Urinary bladder (tissue), 4 donors: ENCODE measurements at places on chromosomes 1 and 21. TPM values are rescaled to one million over a fixed set of nuclear protein-coding genes. Genes with fewer than 3 reads are reported as not detected.
A peak's percentile ranks its signal among the peaks of the same experiment; 100 is the strongest.

DNA sequence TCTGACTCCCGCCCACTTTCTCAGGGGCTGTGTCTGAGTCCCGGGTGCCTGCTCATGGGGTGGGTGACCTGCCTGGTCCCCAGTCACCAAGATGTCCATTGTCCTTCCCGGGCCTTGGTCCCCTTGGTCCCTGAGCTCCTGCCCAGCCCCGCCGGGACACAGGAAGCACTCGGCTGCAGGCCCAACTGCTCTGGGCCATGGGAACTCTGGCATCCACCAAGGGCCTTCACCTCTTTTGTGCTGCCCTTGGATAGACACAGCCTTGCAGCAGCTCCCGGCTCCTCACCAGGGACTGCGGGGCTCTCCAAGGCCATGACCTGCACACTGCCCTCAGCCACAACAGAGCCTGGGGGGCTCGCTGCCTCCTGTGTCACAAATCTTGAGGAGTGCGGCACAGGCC lies 22.1 kb upstream of the MX1 start:
- no peak for DNase-seq

DNA sequence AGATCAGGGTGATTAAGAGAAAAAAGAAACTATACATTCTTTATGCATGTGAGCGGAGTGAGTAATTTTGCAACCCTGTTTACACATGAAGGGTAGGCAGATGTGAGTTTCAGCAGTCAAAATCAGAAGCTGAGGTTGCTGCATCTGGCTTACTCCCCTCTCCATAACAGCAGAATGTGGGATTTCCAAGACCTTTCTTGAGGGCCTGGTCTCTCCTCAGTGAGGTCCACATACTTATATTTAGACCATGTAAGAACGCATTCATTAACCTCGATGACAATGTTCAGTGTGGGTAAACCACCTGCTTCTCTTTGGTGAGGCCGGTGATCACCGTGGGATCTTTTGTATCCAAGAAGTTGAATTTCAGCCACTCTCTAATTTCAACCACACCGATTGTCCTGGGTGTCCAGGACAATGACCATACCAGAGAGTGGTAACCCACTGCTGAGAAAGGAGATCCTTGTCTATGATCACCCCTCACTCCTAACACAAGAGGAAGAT lies 18.7 kb upstream of the RAP1A start:
- no peak for DNase-seq

GRCh38 chr1:207316141-207316540 lies 5.3 kb upstream of the CD55 start:
- DNase-seq, result no peak

GRCh38 chr1:58813801-58814200 lies 30.0 kb upstream of the JUN start:
- no peak for DNase-seq

Gene PCP4
- 14.2 TPM for total RNA-seq

DNA sequence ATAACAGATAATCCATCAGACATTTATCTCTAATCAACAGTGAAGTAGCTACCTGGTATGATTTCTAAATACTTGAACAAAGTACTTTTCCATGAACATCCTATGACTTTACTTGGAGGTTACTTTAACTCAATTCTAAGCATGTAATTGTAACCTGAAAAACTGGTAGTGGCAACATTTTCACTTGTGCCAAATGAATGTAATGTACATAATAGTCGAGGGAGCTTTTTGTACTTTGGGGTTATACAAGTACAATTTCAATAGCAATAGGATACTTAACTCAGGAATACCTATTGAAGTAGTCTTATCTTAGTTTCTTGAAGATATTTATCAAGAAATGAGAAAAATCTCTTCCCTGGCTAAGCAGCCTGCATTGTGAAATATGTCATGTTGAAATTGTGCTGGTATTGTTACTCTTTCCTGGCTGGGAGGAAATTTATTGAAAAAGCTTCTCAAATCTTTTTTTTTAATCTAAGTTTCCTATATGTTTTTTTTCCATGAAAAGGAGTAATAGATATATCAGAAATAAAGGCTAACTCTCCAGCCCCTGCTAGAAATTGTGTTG lies 33.7 kb upstream of the CACYBP start:
- DNase-seq, result peak; percentile 68

DNA sequence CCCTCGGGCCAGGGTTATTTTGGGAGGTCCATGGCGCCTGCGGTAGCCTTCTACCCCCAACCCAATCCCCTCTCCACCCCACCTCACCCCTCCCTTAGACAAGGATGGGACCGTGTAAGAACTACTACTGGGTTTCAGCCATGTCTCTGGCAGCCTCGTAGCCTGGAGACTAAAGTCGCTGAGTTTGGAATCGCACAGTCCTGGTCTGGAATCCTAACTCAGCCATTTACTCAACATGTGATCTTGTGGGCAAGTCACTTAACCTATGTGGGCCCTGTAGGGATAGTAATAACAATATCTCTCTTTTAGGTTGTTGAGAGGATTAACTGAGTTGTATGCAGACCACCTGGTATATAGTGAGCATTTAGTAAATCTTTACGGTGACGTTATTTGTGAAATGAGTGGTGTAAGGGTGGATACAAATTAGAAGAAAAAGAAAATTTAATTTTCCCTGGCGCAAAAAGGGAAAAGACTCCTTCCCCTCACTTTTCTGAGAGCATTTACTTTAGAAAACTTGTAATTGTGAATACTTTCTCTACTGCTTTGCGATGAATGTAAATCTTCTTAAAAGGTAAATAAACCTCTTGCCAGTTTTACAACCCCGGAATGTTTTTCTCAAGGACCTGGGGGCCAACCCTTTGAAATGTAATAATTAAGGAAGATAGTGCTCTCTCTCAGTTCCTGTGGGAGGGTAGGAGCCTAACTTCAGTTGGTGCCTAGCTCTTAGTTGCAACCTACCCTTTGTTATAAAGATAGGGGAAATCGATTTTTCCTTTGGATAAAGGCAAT lies 615 bp upstream of the MRPS15 start:
- DNase-seq, result no peak

DNA sequence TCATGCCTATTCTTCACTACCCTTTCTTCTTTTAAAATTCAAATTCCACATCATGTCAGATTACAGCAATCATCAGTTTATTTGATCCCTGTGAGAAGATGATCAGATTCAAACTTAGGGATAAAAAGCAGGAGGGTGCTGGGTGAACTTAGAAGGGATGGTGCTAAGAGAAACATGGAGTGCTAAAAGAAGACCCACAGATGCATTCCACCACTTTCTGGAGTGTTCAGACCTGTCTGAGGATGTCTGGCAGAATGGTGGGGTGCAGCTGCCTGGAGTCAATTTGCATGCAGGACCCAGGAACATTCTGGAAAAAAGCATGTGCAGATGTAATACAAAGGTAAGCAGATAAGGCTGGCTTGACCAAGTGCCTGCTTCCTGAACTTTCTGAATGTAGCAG lies 372.9 kb upstream of the RUNX1 start:
- DNase-seq, result no peak

Gene GLMP
- total RNA-seq, result 25.9 TPM

- no peak for DNase-seq
These were observed 816 bp downstream of the HYI start for GRCh38 chr1:43452789-43453441.

Gene GPR3
- total RNA-seq, result 0.16 TPM

Gene TEDDM1
- not detected for total RNA-seq

DNA sequence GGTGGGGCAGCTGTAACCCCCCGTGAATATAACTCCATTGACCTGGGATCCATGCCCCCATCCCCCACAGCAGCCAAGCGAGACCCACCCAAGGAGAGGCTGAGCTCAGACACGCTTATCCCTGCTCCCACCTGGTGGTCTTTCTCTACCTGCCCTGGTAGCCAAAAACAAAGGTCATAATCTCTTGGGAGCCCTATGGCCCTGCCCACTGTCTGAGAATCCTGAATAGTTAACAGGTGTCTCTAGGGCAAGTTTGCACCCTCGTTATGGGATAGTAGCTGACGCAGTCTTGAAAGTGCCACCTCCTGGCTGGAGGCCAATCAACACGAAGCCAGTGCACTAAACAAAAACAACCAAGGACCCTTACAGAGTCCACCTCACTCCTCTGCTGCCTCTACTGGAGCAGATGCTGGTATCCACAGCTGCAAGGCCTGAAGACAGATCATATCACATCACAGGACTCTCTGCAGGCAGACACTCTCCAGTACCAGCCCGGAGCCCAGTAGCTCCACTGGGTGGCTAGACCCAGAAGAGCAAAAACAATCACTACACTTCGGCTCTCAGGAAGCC lies 134.3 kb upstream of the C1orf174 start:
- no peak for DNase-seq

GRCh38 chr1:112618721-112619517 lies at the start of gene ST7L:
Gene ST7L (minus strand): TSS chr1:112619141. CDS start chr1:112619113, 28 bp downstream.
- DNase-seq, result peak; percentile 52

DNA sequence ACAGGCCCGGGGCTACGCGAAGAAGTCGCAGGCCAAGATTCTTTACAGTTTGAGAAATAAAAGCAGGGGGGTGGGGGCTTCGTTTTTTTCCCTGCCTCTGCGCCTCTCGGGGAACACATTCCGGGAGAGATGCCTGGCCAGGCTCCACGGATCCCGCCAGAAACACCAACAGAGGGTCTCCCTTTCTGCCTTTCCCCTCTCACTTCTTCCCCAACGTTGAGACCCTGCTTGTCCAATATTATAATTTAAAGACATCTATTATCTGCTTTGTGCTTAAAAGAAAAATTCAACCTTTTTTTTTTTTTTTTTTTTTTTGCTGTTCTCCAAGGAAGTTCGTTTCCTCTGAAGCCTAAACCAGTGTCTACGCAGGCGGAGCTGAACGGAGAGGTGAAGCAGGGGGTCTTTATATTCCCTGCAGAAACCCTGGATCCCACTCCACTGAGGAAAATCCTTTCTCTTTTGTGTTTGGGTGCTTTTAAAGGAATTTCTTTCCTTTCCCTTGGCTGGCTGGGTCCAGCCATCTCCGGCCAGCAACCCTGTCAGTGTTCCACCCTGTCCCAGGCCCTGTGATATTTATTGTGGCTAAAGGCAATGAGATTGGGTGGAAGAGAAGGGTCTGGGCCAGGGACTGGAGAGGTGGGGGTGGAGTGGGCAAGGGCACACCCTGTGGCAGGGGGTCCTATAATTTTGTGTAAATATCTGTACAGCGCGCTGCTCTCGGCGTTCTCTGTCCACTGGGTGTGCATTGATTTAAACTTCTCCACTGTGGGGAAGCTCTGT lies 2.2 kb downstream of the FOXD2 start:
- no peak for DNase-seq

Gene KCNE1
- total RNA-seq, result 0.11 TPM

- DNase-seq, result no peak
These were observed 78.3 kb downstream of the GLIS1 start for GRCh38 chr1:53660666-53661065.

GRCh38 chr1:225974454-225974853 lies 24.7 kb downstream of the SDE2 start:
- no peak for DNase-seq

Gene UBE4B
- 37.1 TPM for total RNA-seq

DNA sequence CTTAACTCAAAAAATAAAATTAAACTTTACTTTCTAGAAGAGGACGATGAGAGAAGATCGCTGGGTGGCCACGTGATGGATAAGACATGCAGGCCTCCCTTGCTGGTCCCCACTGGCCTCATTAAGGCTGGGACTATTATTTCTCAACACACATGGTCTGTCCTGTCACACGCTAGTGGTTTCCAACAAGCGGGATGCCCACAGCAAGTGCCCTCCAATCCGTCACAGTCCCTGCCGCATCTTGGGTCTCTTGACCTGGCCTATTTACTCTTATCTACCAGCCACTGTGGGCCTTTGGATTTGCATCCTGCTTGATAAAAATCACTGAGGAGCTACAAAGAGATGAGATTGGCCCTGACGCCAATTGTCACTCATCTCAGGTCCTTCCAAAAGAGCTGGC lies 30.0 kb downstream of the CAPZB start:
- no peak for DNase-seq

Gene CFH
- 299 TPM for total RNA-seq

Gene SMCP
- total RNA-seq, result not detected

DNA sequence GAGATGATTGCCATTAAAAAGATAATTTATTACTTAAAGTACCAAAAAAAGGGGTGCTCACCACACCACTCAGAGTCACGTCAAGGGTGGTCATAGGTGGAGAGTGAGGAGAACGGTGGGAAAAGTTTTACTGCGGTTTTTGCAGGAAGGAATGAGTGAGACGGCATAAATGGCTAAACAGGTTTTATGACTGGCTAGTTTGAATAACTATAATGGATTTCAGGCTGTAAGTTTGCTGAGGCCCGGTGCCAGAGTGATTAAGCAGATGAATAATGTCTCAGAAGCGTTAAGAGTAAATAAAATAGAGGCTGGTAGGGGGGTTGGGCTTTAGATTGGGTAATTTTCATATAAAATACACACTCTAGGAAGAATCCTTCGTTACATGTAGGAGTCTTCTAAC lies 1337.8 kb downstream of the AMY1C start:
- DNase-seq, result no peak

Gene GJB3
- 2.2 TPM for total RNA-seq

- no peak for DNase-seq
These were observed 200.7 kb downstream of the FGGY start for GRCh38 chr1:59497616-59498015.

DNA sequence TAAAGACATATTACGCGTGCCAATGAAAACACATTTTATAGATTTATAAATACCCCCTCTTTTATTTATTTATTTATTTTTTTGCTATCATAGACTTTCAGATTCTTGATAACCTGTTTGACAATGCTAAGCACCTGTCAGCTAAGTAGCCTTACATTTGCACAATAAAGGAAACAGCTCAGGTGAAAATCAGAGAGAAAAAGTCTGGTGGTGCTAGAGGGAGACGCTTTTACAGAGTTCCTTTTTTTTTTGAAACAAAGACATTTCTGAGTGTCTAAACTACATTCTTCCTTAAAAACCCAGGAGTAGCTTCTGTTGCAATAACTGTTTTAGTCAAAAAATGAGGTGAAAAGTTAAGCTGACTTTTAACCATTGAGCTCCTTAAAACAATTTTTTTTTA lies 1611.6 kb downstream of the NCAM2 start:
- no peak for DNase-seq

Gene OR6Y1
- total RNA-seq, result not detected

DNA sequence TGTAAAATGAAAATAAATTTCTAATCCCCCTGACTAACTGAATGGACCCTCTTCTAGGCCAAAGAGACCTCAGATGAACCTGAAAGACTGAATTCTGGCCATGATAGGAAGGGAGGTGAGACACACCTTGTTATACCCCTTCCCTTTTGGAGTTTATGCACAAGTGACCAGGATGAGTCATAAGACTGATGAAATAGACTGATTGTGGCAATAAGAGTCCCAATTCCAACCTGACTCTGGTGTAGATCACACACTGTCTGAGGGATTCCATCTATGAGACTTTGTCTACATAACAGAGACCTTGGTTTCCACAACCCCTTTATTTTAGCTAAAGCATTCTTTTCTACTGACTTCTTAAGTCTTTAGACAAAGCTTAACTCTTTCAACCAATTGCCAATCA lies 13.5 kb upstream of the OR2G2 start:
- DNase-seq, result no peak

Gene OR13G1
- not detected for total RNA-seq

Gene KCNT2
- 31.2 TPM for total RNA-seq

GRCh38 chr1:166944186-166944967 lies 31.0 kb downstream of the ILDR2 start:
- no peak for DNase-seq

DNA sequence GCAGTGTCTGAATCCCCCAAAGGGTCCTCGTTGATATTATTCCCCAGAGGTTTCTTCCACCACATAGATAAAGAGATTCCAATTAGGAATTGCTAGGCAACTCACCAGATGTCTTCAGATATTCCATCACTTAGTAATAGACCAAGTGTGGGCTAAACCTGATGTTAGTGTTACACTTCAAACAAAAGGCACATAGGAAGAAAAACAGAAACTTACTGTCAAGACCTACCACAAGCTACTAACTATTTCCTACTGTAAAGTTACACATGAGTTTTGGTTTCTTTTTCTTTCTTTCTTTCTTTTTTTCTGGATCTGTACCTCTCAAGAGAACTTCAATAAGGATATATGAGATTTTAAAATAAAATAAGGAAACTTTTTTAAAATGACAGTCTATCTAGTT lies 879.1 kb upstream of the NEGR1 start:
- no peak for DNase-seq
